Adipocyte (in vitro differentiated cells): ENCODE measurements at places on chromosomes 6 and 20.

DNA sequence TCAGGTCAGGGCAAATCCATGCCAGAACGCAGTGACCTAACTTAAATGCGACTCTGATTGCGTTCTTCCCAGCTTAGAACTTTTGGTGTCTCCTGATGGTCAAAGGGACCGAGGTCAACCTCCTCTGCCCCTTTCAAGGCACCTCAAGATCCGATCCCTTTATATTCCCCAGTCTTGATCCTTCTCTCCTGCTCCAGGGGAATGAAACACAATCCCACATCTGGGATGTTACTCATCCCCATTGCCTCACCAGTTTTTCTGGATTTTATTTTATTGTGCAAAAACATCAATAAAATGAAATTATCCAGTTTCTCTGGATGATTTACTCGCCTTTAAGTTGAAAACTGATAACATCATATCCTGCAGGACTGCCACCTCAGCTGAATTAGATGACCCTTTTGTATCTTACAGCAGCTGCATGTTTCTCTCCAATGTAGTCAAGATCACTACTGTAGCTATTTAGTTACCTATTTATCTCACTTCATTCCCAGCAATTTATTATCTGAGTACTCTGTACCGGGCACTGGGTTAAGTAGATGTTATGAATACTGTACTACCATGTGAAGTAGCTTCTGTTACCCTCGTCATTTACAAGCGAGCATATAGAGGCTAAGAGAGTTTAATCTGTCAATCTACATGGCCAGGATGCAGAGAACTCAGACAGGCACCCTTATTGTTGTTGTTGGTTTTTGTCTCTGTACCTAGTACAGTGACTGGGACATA lies 44.0 kb downstream of the IRAK1BP1 start:
- DNase-seq = no peak

- peak; percentile 42 for DNase-seq
Measured at GRCh38 chr6:100342830-100343229, 121.9 kb downstream of the SIM1 start.

DNA sequence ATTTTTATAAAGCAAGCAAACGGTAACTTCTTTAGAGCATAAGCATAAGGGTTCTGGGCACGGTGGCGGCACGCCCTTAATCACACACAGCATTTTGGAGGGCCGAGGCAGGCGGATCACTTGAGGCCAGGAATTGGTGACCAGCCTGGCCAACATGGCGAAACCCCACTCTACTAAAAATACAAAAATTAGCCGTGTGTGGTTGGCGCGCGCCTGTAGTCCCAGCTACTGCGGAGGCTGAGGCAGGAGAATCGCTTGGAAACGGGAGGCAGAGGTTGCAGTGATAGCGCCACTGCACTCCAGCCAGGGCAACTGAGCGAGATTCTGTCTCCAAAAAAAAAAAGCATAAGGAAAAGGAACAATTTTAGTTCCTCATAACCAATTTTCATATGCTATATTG lies 2.6 kb downstream of the SENP6 start:
- DNase-seq = no peak

- DNase-seq = no peak
Measured at GRCh38 chr6:84691978-84692623, 72.3 kb downstream of the TBX18 start.

- DNase-seq = no peak
Measured at GRCh38 chr6:6968731-6969552, 138.8 kb upstream of the RREB1 start.

- no peak for DNase-seq
Measured at GRCh38 chr6:108805611-108806167, 42.5 kb upstream of the ARMC2 start.
